HT1080 (cell line): ENCODE measurements at places on chromosomes 1 and 21. TPM values are rescaled to one million over a fixed set of nuclear protein-coding genes. Genes with fewer than 3 reads are reported as not detected.
A peak's percentile ranks its signal among the peaks of the same experiment; 100 is the strongest.

DNA sequence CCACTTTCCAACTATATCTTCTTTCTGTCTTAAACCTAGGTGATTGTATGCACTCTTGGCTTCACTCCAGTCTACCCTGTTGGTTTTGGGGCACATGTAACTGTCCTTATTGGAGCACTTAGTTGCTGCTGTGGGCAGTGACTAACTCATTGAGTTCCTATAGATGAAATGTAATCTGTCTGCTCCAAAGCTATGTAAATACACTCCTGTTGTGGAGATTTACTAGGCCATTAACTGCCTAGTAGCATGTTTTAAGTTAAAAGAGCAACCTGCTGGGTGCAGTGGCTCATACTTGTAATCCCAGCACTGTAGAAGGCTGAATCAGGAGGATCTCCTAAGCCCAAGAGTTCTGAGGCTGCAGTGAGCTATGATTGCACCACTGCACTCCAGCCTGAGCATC, 137.6 kb downstream of the ZMYM4 start:
- DNase-seq = peak; percentile 10

GRCh38 chr1:2126331-2127186, 68.0 kb downstream of the FAAP20 start:
- no peak for DNase-seq

- peak; percentile 18 for DNase-seq
These were observed 109.5 kb upstream of the SIM2 start for GRCh38 chr21:36589352-36589971.

DNA sequence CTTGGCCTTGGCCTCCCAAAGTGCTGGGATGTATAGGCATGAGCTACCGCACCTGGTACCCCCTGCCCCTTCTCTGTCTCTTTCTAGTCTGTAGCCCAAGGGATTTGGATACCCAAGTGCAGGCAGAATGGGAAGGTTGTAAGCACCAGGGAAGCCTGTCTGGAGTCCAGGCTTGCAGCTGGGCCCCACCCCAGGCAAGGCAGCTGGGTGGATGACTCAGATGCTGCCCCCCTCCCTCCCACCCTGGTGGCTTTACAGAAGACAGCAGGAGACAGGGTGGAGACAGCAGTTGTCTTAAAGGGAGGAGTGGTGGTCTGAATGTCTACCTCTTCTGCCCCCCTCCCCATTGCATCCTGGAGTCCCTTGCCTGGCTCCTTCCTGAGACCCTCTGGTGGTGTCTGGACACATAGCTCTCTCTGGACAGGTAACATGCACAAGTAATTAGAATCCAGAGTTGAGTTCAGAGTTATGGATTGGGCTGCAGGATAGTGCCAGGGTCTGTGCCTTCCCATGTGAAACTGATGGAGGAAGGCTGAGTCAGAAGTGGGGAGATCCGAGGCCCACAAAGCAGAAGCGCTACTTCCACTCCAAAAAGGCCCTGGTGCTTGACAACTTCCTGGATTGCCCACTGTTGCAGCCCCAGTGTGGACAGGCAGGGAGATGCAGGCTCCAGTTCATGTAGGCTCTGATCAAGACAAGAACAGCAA, 5.1 kb downstream of the LMNA start:
- peak; percentile 77 for DNase-seq

- no peak for DNase-seq
These were observed 4.2 kb upstream of the CHD1L start for GRCh38 chr1:147238053-147238902.

- peak; percentile 34 for DNase-seq
These were observed 5.8 kb downstream of the DCAF8 start for GRCh38 chr1:160256396-160257046.

- no peak for DNase-seq
These were observed 23.3 kb upstream of the S100A7 start for GRCh38 chr1:153483776-153484175.

DNA sequence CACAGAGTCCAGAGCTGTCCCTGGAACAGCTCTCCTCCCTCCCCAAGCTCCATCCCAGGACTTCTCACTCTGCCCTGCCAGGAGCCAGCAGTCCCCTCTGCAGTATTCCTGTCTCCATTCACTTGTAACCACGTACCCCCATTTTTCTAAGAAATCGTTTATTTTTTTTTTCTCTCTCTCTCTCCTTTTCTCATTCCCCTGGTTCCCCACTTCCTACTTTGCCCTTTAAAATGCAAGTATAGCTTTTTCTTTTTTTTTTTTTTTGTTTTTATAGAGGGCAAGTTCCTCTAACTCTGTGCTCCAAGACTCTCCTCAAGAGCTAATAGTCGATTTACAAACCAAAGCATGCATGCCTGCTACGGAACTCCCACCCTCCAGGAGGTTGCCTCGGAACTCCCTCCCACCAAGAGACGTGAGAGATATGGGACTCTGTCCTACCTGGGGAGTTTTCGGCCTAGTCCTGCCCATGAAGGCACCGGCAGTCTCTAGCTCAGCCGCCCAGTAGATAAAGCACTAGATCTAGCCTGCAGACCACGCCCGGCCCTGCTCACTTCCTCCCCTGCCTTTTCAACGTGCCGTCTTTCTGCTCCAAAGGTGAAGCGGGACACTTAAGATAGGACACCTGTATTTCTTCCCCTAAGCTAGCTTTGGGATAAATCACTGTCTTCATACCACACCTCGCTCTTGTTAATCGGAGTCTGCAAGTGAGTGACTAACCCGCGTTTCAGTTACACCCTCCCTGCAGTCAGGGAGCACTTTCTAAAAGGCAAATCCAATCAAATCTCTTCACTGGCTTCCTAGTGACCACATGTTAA, 27.7 kb downstream of the TNFRSF9 start:
- no peak for DNase-seq

- DNase-seq = no peak
These were observed 19.4 kb downstream of the ACOT7 start for GRCh38 chr1:6373961-6374720.

- no peak for DNase-seq
These were observed 80.3 kb upstream of the RGS4 start for GRCh38 chr1:162988869-162989268.

DNA sequence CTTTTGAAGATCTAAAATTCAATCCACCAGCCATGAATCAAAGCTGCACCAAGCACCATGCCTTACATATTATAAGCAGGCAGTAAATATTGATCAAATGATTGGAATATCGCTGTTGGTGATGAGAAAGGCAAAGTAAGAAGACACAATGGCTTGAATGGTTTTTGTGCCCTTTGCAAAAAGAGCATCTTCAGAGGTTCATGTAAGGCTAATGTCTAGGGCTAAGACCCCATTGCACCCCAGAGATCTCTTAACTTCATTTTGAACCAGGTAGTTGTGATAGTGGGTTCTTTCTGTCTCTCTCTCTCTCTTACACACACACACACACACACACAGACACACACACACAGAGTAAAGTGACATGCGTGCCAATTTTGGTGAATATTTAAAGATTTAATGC, 12.0 kb downstream of the PROX1 start:
- DNase-seq = no peak

DNA sequence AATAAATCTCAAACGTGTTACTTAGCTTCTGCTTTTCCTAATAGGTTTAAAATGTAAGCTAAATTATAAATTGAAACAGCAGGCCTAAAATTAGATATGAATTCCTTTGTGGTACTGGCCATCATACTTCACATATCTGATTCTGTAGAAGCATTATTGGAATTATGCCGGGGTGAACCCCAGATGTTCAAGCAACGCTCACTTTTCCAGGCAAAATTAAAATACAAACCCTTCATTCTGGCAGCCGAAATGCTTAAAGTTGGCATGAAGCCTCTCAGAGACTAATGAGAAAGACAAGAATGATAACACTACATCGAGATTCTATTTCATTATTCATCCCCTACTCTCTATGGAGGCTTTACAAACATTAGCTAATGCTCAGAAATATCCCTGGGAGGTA, 1352.7 kb upstream of the ADGRL2 start:
- DNase-seq = no peak

DNA sequence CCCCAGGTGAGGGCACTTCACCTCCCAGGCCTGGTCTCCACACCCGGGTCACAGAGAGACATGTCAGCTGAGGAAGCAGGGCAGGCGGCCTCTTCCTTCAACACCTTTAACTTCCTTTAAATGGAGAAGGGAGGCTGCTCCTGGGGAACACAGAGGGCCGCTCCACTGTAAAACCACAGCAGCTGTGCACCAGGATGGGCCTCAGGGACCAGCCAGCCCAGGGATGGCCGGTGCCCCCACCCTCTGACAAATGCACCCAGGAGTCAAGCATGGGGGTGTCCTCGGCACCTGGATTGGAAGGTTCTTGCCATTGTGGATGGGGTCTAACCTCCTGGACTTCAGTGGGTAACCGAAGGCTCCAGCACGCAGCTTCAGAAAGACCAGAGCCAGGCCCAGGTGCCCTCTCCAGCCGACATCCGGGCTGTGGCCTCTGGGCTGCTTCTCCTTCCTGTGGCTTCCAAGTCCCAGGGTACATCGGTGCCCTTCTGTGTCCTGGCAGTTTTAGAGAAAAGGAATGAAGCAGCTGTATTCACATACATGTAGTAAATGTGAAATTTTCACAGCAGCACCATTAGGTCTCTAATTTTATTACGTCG, 121.7 kb upstream of the COL6A1 start:
- DNase-seq = no peak

DNA sequence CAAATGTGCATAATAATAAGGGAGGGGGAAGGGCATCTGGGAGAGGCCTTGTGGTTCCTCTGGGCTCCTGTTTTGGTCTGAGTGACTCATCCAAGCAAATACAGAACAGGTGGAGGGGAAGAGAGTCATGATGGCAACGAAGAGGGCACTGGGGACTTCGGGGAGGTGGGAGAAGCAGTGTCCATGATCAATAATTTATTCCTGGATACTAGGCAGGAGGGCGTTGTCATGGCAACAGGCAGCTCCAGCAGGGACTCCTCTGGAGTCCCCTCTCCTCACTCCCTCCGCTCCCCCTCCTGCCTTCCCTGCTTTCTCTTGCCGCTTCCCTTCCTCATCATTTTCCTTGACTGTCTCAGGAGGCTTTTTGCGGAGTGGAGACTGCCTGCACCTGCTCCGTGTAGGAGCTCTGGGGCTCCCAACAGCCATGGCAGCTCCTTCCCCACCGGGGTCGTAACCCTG, 12.3 kb upstream of the NFASC start:
- peak; percentile 24 for DNase-seq

GRCh38 chr1:42691157-42691498, 8.9 kb downstream of the YBX1 start:
- no peak for DNase-seq

GBP7 gene
- total RNA-seq = not detected in 2 replicates

CACNA1E gene
- 0.03 and 0.29 TPM in 2 replicates for total RNA-seq

ATF3 gene
- 2.6 and 4.9 TPM in 2 replicates for total RNA-seq

TDRD5 gene
- not detected in 2 replicates for total RNA-seq

VCAM1 gene
- total RNA-seq = not detected in 2 replicates

FOXE3 gene
- not detected in 2 replicates for total RNA-seq

ATP6V1G3 gene
- not detected in 2 replicates for total RNA-seq

CRTC2 gene
- total RNA-seq = 17.6 and 26.6 TPM in 2 replicates

RGS8 gene
- 0.05 TPM in 1 of 2 replicates, not detected in the other for total RNA-seq

SPRR2F gene
- total RNA-seq = not detected in 2 replicates

RCAN1 gene
- total RNA-seq = 16.6 and 16.8 TPM in 2 replicates

SLC39A1 gene
- 104 and 126 TPM in 2 replicates for total RNA-seq
